Stimulated activated CD8-positive, alpha-beta memory T cell treated with anti-CD3 and anti-CD28 coated beads, Interleukin-15, amount 100 ng/mL, for 24 hours (primary cell): ENCODE measurements at places on chromosomes 5 and 9.

DNA sequence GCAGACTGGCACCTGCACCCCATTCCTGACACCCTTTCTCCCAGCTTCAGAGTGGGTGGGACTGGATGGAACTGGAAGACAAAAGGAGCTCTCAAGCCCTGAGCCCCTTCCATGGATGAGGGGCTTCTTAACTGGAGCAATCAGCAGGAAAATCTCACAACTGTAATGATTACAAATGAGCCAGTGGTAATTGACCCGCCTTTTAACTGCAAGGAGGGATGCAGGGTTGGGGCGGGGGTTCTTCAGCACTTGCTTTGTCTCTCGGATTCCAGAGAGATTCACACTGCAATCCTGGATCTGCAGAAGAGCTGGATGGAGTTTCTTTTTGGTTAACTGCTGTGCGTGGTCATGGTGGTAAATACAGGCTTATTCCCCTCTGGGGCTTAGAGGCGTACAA, 160.1 kb upstream of the SHB start:
- no peak for DNase-seq

- no peak for DNase-seq
These were observed 88.3 kb downstream of the LHFPL2 start for GRCh38 chr5:78560000-78560855.

DNA sequence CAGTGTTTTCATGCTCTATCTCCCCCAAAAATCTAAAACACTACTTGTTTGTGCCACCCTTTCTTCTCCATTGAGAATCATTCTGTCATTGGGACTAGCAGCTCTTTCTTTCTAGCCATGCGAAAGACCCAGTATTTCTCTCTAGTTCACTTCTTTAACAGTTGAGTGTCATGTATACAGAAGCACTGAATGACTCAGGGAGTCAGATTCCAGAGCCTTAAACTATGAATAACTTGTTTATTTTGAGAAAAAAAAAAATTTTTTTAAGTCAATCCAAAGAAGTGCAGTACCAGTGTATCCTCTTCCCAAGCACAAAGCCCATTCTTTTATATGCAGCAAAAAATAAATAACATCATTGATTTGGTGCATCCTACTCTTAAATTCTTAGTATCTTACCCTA, 415.4 kb upstream of the GRAMD2B start:
- no peak for DNase-seq

DNA sequence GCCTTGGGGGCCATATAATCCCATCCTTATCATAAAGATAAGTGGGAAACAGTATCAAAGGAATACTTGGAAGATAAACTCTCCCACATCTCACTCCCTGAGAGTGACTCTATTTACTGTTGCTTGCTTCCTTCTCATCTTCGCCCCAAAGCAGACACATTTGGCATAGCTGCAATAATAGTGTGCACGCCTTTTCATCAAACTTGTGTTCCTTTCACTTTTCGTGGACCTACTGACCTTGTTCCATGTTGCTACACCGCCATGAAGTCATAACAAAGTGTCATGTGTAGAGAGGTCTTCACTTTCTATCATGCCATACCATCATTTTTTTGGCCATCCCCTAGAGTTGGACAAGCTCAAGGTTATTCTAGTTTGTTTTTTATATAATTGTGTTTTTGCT, 200.0 kb upstream of the MSX2 start:
- no peak for DNase-seq

GRCh38 chr9:100211476-100211875, 112.4 kb downstream of the INVS start:
- no peak for DNase-seq

GRCh38 chr9:137359850-137360249, 57.8 kb upstream of the NRARP start:
- no peak for DNase-seq

GRCh38 chr9:97910357-97910756, 11.9 kb downstream of the TRMO start:
- no peak for DNase-seq

DNA sequence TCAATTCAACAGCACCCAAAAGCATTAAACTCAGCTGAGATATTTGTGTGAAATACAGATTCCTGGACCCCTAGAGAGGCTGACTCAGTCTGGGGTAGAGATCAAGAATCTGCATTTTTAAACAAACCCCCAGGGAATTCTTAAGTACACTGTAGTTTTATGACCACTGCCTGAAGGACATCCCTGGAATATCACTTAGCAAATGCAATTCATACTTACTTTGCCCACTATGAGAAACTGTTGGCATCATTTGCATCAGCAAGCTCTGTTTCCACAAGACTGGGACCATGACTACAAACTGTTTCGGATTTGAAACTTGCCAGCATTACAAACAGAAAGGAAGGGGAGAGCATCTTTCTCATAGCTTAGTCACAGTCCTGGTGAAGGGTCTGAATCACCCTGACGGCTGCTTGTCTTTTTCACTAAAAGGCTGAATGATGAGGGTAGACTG, 63.7 kb downstream of the MLLT3 start:
- DNase-seq, result no peak

- DNase-seq, result no peak
These were observed 8.9 kb downstream of the IRF1 start for GRCh38 chr5:132481596-132482211.

- no peak for DNase-seq
These were observed 27.5 kb downstream of the GDNF start for GRCh38 chr5:37812365-37812764.

GRCh38 chr5:16147179-16147900, 32.3 kb downstream of the MARCHF11 start:
- DNase-seq, result no peak

- DNase-seq, result no peak
These were observed 84.0 kb downstream of the ACER2 start for GRCh38 chr9:19492775-19493173.

GRCh38 chr5:54756301-54756700, 229.1 kb downstream of the ESM1 start:
- no peak for DNase-seq

GRCh38 chr5:114101153-114101552, 260.7 kb upstream of the KCNN2 start:
- DNase-seq, result no peak

- DNase-seq, result no peak
These were observed 61.8 kb upstream of the CPLX2 start for GRCh38 chr5:175809531-175810121.
